Activated T-cell treated with anti-CD3 and anti-CD28 coated beads, Interleukin-2, amount 50 U/mL, for 4 hours (primary cell): ENCODE measurements at places on chromosomes 1 and 21.

GRCh38 chr1:218254296-218254946, 30.7 kb upstream of the RRP15 start:
- no peak for DNase-seq

- no peak for DNase-seq
Measured at GRCh38 chr1:217534566-217534965, 96.3 kb downstream of the GPATCH2 start.

GRCh38 chr21:26655460-26655859, 82.4 kb upstream of the CYYR1 start:
- DNase-seq: no peak

GRCh38 chr1:65420590-65421350, at the start of the genes LEPR and LEPROT:
LEPR (plus strand) TSS chr1:65420668; CDS start chr1:65565566, 144,898 bp downstream.
LEPROT (plus strand) TSS chr1:65420668; CDS start chr1:65420725, 57 bp downstream.
- no peak for DNase-seq

DNA sequence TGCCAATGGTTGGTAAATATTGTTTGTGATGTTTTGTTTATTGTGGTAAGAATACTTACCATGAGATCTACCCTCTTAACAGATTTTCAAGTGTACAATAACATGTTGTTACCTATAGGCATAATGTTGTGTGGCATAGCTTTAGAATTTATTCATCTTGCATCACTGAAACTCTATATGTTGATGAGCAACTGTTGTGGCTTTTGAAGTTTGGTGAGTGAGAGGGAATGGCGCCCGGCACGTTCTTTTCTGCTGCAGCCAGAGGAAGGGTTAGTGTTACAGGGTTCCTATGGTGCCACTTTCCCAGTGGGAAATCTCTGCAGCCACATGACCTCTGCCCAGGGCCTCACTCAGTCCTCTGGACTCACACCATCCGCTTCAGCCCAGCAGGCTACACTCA, 342.5 kb upstream of the ADGRL2 start:
- no peak for DNase-seq

- DNase-seq: no peak
Measured at GRCh38 chr1:225448146-225448805, 20.4 kb upstream of the LBR start.

DNA sequence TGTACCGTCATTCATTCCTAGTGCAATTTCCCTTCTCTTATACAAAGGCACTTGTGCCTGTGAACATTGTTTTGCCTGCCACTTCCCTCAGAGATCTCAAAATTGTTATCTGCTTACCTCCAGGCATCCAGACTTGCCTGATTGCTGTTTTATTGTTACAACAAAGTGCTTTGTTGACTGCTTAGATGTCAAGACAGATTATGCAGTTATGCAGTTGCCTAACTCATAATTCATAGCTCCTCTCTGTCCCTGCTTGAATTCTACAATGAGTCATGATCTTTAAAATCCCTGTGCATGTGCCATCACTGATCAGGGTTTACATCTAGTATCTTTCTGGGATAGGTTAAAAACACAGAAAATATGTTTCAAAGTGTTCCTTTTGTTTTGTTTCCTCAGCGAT, 24.5 kb downstream of the CXADR start:
- DNase-seq: no peak

DNA sequence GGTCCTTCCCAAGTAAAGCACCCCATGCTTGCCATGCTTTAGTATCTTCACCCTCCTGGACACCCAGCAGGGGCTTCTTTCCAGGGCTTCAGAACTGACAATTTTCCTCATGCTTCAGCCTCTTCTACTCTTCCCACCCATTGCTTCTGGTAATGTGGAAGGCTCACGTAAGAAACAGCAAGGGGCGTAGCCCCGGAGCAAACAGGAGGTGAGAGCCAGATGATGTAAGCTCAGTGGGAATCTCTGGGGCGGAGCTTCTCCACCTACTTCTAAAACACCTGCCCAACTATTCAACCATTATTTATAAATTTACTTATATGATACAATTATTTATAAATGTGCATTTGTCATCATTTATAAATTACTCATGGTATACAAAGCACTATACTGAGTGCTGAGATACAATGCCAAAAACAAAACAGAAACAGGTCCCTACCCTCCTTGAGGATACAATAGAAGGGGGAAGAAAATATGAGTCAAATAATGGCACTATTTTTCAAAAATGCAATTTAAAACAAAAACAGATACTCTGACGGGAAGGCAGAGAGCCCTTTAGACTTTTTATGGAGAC, 140.1 kb upstream of the CAMK1G start:
- DNase-seq: no peak
